ENCODE measurements at places on chromosomes 4 and X.

GRCh38 chr4:120749445-120750151 is 172.9 kb downstream of the PRDM5 start:
- no peak for DNase-seq

DNA sequence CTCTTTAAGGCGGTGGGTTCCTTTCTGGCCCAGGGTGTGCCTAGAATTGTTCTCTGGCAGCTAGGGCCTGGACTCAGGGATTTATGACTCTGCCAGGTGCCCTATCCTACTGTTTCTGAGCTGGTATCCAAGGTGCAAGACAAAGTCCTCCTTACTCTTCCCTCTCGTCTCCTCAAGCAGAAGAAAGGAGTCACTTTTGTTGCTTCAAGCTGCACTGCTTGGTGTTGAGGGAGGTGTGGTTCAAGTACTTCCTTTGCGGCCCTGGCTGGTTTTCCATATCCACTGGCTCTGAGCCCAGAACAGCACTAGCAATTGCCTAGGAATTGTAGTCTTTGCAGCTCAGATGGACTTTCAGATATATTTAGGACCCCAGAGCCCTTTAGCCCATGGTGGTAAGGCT is 39.3 kb downstream of the RTL3 start:
- peak; percentile 55 for DNase-seq

GRCh38 chr4:35963974-35964515 is 280.3 kb downstream of the ARAP2 start:
- DNase-seq = peak; percentile 1

GRCh38 chr4:122715221-122715620 is 17.3 kb upstream of the BBS12 start:
- no peak for DNase-seq

DNA sequence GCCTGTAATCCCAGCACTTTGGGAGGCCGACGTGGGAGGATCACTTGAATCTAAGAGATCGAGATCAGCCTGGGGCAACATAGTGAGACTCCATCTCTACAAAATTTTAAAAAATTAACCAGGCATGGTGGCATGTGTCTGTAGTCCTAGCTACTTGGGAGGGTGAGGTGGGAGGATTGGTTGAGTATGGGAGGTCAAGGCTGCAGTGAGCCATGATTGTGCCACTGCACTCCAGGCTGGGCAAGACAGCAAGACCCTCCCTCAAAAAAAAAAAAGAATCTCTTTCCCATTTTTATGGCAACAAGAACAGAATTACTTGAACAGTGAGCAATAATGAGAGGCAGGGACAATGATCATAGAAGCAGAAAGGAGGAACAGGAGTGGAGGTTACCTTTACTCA is 94.8 kb downstream of the RNF150 start:
- no peak for DNase-seq

GRCh38 chrX:7953446-7953845 is 26.2 kb upstream of the PNPLA4 start:
- no peak for DNase-seq

DNA sequence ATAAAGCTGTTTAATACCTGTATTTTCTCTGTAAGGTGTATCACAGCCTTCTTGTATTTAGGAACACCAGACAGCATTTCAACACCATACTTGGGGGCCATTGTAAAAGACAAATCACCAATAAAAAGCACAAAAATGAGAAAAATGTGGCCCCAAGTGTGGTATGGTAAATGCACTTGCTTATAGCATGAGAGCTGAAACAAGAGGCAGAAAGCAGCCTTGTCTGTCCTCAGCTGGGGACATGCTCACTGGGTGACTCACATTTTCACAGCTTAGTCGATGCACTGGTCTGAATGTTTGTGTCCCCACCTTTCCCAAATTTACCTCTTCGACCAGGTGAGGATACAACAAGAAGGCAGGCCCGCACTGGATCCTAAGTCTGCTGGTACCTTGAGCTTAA is 639.7 kb upstream of the AGA start:
- DNase-seq = no peak

DNA sequence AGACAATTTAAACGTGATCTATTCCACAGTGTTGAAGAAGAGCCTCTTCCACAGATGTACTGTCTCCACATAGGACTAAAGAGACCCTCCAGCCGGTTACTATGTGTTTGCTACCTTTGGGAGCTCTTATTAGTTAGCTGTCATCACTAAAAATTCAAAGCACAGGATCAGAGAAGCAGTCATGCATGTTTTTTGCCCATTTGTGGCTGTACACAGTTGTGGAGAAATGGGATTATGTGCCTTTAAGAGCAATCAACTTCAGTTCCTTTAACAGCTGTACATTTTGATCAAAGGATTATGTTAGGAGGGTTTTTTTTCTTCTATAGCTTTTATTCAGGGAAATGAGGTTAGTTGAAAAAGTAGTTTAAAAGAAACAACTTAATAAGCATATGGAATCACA is 149.0 kb upstream of the SPOCK3 start:
- no peak for DNase-seq

DNA sequence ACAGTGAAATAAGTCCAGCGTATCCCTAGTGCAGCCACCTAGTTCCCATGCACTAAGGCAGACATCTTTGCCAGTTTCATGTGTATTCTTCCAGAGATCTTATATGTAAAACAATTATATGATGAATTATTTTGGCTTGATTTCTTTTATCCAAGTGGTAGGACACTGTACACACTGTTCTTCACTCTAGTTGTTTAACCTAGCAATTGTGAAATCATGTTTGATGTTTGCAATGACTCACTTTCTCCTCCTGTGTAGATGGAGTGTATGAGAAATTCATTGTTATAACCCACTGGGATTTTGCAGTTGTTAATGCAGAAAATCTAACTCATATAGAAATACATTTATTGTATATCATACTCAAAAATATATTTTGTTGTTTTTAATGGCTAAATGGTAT is 17.5 kb upstream of the TBC1D1 start:
- peak; percentile 88 for DNase-seq

- DNase-seq = no peak
Measured at GRCh38 chr4:183455431-183456195, 11.2 kb downstream of the CDKN2AIP start.

DNA sequence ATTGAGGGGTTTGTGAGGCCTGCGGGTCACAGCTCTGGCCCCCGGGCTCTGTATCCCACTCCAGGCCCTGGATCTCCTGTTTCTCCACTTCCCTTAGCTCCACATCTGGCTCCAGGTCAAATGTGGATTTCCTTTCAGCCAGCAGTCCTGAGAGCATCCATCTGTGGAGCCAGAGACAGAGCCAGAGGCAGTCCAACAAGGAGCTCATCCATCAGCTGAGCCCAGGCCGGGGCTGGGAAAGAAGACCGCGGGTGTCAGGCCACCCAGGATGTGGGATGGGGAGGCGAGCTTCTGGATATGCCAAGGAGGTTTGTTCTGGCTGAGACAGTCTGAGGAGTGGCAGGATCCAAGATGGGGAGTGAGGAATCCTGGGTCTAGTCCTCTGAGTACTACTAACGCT is 91.7 kb downstream of the EFNB1 start:
- DNase-seq = no peak

DNA sequence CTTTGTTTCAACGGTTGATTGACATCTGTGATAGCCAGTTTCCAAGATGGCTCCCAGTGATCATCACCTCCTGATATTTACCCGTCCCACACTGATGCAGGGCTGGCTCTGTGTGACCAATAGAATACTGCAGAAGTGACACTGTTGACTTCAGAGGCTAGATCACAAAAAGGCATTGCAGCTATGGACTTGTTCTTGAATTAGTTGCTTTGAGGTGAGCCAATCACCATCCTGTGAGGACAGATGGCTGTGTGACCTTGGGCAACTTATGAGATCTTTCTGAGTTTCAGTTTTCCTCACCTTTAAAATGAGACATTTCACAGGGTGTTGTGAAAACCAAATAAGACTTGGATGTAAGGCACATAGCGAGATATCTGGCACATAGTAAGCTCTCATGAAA is 1.8 kb upstream of the GPR82 start:
- no peak for DNase-seq

DNA sequence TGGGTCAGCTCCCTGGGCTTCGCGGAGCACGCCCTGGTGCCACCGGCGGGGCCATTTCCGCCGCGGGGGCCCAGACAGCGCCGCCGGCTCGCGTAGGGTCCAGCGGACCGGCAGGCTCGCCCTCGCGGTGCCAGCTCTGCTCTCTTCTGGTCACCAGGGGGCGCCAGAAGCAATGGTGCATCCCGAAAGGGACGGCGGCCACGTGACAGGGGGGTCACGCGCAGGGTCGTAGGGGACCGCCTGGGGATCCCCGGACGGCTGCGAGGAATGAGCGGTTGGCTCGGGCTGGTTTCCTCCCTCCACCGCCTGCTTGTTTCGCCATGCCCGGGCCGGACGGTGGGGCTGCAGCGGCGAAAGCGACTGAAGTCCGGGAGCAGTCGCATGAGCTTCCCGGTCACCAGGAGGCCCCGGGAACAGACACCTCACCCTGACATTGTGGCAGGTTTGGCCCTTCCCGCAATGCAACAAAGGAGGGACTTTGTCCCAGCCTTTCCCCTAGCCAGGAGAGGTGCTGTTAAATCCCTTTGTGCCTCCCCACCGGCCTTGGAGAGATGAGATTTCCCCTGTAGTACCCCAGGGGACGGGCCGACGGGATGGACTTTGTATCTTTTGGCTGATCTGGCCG is 15.8 kb downstream of the ZCCHC12 start:
- DNase-seq = peak; percentile 63

GRCh38 chr4:95190751-95191436 is 357.9 kb downstream of the UNC5C start:
- peak; percentile 16 for DNase-seq

- no peak for DNase-seq
Measured at GRCh38 chr4:99061048-99061700, 27.4 kb downstream of the ADH5 start.

DNA sequence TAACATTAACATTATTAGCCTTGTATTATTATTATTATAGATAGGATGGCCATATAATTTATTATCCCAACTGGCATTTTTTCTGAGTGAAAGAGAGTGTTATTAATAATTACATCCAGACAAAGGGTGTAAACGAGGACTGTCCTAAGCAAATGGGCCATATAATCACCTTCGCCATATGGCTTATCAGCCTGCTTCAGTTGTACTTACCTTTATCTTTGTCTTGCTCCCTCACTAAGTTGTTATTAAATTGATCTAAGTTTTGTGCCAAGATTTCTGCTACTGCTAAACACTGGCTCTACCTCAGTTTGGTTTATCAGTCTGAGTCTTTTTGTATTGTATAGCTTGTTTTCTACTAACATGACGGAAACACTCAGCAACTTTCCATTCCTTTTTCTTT is 76.9 kb downstream of the STIM2 start:
- no peak for DNase-seq

DNA sequence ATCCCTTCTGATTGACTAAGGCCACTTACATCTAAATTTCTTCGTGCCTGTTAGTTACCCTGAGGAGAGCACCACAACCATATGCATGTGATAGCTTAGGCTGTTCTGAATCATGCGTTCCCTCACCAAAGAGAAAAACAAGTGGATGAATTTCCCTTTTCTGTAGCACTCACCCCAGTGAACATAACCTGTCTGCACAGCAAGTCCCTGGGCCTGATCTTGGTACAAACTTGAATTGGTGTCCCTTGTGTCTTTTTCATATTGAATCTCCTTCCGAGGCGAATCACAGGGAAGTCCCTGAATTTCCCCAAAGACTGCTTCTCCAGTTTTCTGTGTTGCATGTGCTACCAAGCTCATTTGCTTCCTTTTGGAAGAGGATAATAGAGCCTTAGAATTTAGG is 100.4 kb downstream of the KLHL8 start:
- no peak for DNase-seq

- no peak for DNase-seq
Measured at GRCh38 chr4:139900964-139901376, 235.4 kb downstream of the MGST2 start.

GRCh38 chrX:138026211-138026610 is 460.3 kb downstream of the ZIC3 start:
- DNase-seq = peak; percentile 18

- peak; percentile 46 for DNase-seq
Measured at GRCh38 chr4:10023806-10024205, 2.5 kb upstream of the SLC2A9 start.

DNA sequence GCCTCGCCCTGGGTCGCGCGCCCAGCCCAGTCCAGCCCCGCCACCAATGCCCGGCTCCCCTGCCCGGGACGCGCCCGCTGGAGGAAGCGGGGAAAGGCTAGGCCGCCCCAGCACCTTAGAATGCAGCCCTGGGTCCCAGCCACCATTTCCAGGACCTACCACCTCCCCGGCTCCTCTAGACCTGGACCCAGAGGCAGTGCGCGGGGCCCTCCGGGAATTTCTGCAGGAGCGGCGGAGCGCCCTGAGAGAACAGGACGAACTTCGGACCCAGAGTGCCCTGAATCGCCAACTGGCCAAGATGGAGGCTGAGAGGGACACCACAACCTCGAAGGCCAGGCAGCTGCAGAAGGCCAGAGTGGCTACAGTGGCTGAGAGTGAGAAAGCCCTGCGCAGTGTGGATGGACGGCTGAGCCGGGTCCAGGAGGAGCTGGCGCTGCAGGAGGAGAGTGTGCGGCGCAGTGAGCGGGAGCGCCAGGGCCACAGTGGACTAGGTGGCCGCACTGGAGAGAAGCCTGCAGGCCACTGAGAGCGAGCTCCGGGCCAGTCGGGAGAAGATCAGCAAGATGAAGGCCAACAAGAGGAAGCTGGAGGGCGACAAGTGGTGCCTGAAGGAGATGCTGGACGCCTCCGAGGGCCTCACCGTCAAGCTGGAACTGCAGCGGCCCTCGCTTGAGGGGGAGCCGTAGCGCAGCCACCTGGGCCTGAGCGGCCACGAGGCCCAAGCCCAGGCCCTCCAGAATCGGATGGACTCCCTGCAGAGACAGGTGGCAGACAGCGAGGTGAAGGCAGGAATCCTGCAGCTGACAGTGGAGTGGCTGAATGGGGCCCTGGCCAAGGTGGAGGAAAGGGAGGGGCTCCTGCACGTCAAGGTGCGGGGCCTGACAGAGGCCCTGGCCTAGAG is 15.5 kb downstream of the SMIM10L2A start:
- no peak for DNase-seq

DNA sequence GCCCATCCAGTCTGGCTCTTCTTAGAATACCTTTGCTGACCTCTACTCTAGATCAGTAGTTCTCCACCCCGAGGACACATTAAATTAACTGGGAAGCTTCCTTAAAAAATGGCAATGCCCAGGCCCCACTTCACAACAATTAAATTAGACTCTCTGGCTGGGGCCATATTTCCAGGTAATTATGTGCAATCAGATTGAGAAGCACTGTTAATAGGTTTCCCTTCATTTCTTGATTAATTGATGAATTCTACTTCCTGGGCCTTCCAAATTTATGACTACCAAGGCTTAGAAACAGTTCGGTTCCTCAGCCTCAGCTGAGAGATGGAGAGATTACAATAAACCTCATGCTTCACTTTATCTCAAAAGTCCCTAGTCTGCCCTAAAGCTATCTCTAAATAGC is 71.7 kb upstream of the LIMCH1 start:
- DNase-seq = no peak

GRCh38 chrX:107626481-107626880 is 1.8 kb upstream of the PRPS1 start:
- no peak for DNase-seq

DNA sequence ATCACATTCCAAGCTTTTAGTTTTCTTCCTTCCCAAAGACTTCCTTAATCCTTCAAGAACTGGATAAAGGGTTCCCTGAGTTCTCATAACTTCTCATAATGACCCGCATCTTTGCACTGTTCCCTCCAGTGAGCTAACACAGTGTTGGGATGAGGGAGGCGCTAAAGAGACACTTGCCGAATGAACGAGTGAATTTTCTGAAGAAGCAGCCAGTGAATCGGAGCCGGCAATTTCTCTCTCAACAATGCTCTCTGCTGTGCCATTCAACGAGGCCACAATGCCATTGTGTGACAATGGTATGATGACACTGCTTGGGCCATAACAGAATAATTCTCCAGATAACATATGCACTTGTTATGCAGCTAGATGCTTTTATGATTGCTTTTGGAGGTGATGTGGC is 51.4 kb upstream of the ZFP42 start:
- DNase-seq = no peak

Measured in choroid plexus epithelial cell (primary cell).